ENCODE measurements at places on chromosomes 1 and 21.

- DNase-seq: no peak
Observed at GRCh38 chr1:162916821-162917613, 56.0 kb upstream of the CCDC190 start.

- DNase-seq: peak; percentile 63
Observed at GRCh38 chr21:37675202-37675801, 241.0 kb downstream of the KCNJ6 start.

- DNase-seq: peak; percentile 56
Observed at GRCh38 chr1:94247138-94248094, 10.0 kb upstream of the ARHGAP29 start.

DNA sequence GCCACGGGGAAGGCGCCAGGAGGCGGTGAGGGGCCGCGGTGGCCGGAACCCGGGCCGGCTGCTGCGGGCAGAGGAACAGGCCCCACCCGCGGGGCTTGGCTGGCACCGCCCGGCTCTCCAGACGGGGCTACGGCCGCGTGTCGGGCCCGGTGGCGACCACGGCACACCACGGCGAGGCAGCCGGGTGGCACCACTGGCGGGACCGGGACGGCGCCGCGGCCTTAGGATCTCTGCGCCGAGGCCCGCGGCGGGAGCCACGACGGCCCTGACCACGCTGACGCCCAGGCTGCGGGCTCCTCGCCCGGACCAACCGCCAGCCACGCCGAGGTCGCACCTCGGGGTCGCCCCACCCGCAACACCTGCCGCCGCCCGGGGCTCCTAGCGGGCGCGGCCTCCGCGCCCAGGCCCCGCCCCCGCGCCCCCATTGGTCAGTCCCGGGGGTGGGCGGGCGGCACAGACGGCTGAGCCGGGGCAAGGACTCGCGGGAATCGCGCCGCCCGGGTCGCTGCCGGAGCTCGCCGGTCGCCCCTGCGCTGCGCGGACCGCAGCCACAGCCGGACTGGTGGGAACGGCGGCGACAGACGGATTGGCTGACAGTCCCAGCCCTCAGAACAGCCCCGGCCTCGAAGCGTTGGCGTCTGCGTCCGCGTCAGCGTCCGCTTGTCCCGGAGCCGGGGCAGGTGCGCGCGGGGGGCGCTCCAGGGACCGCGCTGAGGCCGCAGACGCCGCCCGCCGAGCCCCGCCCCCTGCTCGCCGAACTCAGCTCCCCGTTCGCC is at the start of gene BMP8A:
BMP8A (plus strand) TSS at position 491 of the 776 bp plus-strand sequence. CDS start 356 bp downstream, outside the sequence.
- DNase-seq: peak; percentile 20

- DNase-seq: no peak
Observed at GRCh38 chr1:229105109-229105508, 165.8 kb upstream of the RAB4A start.

DNA sequence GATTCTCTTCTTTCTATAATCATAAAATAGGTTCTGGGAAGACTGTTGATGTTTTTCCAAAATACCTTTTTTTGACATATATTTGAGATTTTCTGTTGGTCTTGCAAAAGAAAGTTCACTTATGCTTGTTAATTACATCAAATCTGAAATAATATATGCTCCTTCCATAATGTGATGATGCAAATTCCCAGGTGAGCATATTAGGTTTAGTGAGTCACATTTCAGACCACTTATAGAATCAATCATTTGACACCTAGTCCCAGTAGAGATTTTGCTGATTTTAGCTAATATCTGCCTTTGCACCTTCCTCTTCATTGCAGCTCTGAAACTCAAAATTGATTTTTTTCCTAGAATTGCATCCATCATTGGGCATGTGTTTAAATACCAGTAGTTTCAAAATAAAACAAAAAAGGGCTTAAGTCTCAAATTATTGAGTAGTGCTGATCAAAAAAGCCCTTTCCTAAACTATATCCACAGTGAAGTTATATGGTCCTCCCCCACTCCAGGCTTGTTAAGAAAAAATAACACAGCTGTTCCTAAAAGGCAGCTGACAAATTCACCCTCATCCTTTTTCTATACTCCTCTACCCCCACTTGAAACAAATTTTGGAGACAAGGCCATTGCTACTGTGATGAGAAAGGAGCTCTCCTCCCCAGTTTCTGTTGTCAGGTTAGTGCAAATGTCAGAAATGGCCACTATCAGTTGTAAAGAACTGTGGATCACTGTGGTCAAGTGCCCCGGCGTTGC is 37.1 kb upstream of the KCNQ4 start:
- DNase-seq: no peak

GRCh38 chr1:173852105-173852504 is 15.7 kb downstream of the GAS5 start:
- no peak for DNase-seq

DNA sequence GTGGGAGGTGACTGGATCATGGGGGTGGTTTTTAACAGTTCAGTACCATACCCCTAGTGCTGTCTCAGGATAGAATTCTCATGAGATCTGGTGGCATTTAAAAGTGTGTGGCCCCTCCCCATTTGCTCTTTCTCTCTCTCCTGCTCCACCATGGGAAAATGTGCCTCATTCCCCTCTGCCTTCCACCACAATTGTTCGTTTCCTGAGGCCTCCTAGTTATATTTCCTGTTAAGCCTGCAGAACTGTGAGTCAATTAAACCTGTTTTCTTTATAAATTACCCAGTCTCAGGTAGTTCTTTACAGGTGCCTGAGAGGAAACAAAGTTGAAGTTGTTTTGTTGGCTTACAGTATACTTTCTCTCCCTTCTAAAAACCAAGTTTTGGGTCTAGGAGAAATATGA is 23.1 kb upstream of the SLC22A15 start:
- no peak for DNase-seq

- DNase-seq: no peak
Observed at GRCh38 chr1:231099996-231100767, 60.1 kb upstream of the FAM89A start.

DNA sequence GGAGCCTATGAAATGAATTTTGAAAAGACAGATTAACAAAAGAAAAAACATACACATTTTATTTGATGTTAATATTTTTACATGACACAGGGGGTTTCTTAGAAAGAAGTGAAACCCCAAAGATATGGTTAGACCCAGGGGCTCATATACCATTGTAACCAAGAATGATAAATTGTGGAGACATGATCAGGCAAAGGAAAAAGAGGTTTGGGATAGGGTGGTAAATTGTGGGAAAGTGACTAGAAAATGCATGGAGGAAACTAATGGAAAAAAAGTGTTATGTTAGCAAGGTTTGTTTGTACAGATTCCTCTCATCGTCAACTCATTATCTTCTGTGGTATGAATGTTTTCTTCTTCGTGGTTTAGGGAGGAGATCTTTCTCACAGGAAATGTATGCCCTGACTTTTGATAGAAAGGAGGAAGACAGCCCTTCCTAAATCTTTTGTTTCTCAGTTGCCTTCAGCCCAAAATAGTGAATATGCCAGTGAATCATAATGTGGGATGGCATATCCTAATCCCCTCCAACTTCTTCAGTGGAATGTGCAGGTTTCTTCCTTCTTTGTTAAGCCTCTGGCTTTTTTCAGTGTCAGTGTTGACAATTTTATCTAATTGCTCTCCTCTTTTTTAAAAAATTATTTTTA is 140.4 kb upstream of the UBE2U start:
- DNase-seq: no peak

Data from cerebellar cortex (tissue), 1 donor.